ENCODE measurements at places on chromosomes 4 and X. TPM values are rescaled to one million over a fixed set of nuclear protein-coding genes. Genes with fewer than 3 reads are reported as not detected.

Gene ADH4
- not detected for polyA plus RNA-seq

GRCh38 chr4:118287711-118288451, 64.9 kb downstream of the PRSS12 start:
- no peak for DNase-seq
- H3K27ac ChIP-seq, result no peak overlapping the region
- no peaks in the 10 kb centered on the region for H3K36me3 ChIP-seq
- H3K4me3 ChIP-seq, result no peak overlapping the region

DNA sequence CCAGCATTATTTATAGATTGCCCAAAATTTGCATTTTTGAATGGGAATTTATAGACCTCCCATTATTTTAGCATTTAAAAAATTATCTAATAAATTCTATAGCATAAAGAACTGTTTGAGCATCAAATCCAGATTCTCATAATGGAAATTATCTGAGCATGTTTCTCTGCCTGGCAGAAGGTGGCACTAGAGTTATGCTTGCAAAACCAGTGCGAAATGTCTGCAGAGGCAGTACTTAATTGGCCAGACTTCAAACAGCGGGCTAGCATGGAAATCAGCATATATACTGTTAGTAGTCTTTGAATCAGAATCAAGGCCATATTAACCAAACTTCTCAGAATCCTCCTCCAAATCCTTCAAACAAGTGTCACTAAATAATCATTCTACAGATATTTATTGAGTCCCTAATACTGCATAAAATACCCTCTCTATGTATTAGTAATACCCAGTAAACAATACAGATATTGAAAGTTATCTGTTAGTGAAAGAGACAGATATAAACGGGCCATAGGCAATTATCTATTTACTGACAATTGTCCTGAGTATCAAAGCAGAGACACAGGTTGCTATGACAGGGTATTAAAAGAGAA, 78.7 kb upstream of the DCLK2 start:
- no peak for DNase-seq
- no peaks in the 10 kb centered on the region for H3K36me3 ChIP-seq
- no peak overlapping the region for H3K4me3 ChIP-seq

Gene MAGEA2B
- not detected for polyA plus RNA-seq

Gene NLRP2B
- polyA plus RNA-seq, result not detected

- no peaks in the 10 kb centered on the region for H3K36me3 ChIP-seq
- no peaks in the 10 kb centered on the region for H3K4me1 ChIP-seq
- DNase-seq, result no peak
- no peak overlapping the region for H3K27ac ChIP-seq
- no peak overlapping the region for H3K4me3 ChIP-seq
Observed at GRCh38 chr4:168743601-168744000, 246.7 kb downstream of the PALLD start.

DNA sequence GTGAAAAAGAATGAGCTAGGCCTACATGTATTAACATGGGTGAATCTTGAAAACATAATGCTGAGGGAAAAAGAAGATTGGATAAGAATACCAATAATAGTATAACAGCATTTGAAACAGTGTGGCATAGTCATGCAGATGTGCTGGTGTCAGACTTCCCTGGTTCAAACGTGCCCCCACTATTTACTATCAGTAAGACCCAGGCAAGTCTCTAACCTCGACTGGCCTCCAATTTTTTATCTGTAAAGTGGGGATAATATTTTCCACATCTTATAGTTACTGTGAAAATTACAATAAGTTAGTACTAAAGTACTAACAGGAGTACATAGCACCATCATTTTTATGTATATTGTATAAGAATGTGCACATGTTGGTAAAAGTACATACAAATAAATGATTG, 17.0 kb upstream of the SLAIN2 start:
- H3K4me3 ChIP-seq, result no peak overlapping the region
- no peak for DNase-seq
- H3K27ac ChIP-seq, result no peak overlapping the region
- H3K27me3 ChIP-seq, result no peaks in the 10 kb centered on the region

Gene PHKA1
- 2.6 TPM for polyA plus RNA-seq

Gene PABPC5
- 0.44 TPM for polyA plus RNA-seq

GRCh38 chr4:101141230-101141629, 206.1 kb downstream of the PPP3CA start:
- H3K27me3 ChIP-seq, result no peaks in the 10 kb centered on the region
- H3K4me1 ChIP-seq, result no peaks in the 10 kb centered on the region
- DNase-seq, result no peak
- no peak overlapping the region for H3K4me3 ChIP-seq
- H3K36me3 ChIP-seq, result no peaks in the 10 kb centered on the region
- H3K27ac ChIP-seq, result no peak overlapping the region

Gene TLR10
- polyA plus RNA-seq, result not detected

DNA sequence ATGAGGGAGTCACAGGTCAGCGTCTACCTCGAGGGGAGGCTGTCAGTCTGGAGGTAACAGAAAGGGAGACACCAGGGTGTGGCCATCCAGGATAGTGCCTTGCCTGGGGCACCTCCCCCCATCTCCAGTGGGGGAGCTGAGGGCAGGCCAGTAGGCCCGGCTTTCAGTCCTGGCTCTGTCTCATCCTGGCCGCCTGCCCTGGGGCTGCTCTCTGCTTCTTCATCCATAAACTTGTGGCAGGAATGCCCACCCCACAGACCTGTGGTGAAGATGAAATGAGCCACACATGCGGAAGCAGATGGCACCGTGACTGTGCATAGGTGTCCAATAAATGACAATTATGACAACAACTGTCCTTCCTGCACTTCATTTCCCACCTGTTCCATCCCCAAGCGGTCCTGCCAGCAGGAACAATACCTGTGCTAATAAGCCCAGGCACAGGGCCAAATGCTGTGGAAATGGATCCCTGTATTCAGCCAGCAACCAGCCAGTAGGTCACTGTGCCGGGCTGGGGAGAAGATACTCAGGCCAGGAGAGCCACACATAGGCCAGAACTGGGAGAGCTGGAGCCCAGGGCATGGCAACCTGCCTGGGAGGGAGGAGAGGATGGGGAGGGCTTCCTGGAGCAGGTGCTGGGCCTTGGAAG, 30.2 kb downstream of the TRO start:
- DNase-seq, result no peak
- H3K36me3 ChIP-seq, result no peaks in the 10 kb centered on the region
- no peaks in the 10 kb centered on the region for H3K27me3 ChIP-seq
- H3K4me3 ChIP-seq, result no peak overlapping the region
- no peak overlapping the region for H3K27ac ChIP-seq

GRCh38 chrX:44306356-44306755, 37.1 kb downstream of the EFHC2 start:
- no peak overlapping the region for H3K27ac ChIP-seq
- DNase-seq, result no peak
- no peak overlapping the region for H3K4me3 ChIP-seq
- no peaks in the 10 kb centered on the region for H3K27me3 ChIP-seq
- H3K4me1 ChIP-seq, result no peaks in the 10 kb centered on the region

Gene PRRG1
- polyA plus RNA-seq, result 4.0 TPM

- no peak overlapping the region for H3K4me3 ChIP-seq
- H3K27me3 ChIP-seq, result no peaks in the 10 kb centered on the region
- no peaks in the 10 kb centered on the region for H3K36me3 ChIP-seq
- H3K27ac ChIP-seq, result no peak overlapping the region
Observed at GRCh38 chr4:31715302-31715701, 995.1 kb downstream of the PCDH7 start.

- H3K4me1 ChIP-seq, result no peaks in the 10 kb centered on the region
- DNase-seq, result no peak
- no peak overlapping the region for H3K27ac ChIP-seq
- H3K27me3 ChIP-seq, result no peaks in the 10 kb centered on the region
- H3K36me3 ChIP-seq, result no peaks in the 10 kb centered on the region
Observed at GRCh38 chr4:115664285-115664684, 550.9 kb upstream of the NDST4 start.

Gene CT45A10
- not detected for polyA plus RNA-seq

- H3K4me1 ChIP-seq, result no peaks in the 10 kb centered on the region
- no peak overlapping the region for H3K4me3 ChIP-seq
- H3K27me3 ChIP-seq, result no peaks in the 10 kb centered on the region
- peaks cover 59% of the 10 kb centered on the region for H3K36me3 ChIP-seq
- H3K27ac ChIP-seq, result no peak overlapping the region
Observed at GRCh38 chr4:99052902-99053301, 35.7 kb downstream of the ADH5 start.

DNA sequence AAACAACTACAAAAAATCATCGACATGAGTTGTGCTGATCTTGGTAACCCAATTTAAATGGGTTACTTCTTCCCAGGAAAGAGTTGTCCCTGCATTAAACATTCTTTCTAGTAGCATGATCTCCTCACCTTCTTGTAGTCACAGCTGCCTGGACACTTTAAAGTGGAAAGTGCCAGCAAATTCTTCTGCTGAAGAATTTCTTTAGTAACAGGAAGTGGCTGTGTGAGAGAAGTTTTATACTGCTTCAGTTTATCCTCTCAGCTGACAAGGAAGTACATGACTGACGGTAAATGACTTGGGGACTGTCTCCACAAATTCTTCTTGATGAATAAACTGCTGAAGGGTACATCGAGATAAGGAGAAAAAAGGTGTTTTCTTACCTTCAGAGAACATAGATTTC, 18.2 kb upstream of the TNIP3 start:
- H3K27me3 ChIP-seq, result no peaks in the 10 kb centered on the region
- no peak for DNase-seq
- H3K36me3 ChIP-seq, result no peaks in the 10 kb centered on the region
- no peaks in the 10 kb centered on the region for H3K4me1 ChIP-seq
- H3K27ac ChIP-seq, result no peak overlapping the region

Gene PNMA6A
- polyA plus RNA-seq, result 2.9 TPM

DNA sequence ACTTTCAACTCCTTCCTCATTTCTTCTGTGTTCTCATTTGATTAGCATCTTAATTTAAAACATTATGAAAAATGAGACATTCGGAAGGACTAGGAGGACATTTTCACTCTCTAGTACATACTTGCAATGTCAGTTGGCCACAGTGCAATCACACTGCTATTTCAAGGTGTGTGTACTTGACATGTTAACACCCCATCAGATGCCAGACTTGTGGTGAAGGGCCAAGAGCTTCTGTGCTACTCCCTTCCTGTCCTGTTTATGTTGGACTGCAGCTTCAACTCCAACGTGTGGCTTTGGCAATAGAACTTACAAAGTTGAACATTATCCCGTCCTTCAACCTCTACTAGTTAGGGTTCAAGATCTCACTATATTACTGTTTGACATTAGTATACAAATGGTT, 221.0 kb downstream of the PALLD start:
- H3K4me3 ChIP-seq, result no peak overlapping the region
- H3K4me1 ChIP-seq, result peaks cover 25% of the 10 kb centered on the region
- DNase-seq, result peak; percentile 42
- H3K27me3 ChIP-seq, result no peaks in the 10 kb centered on the region
- H3K36me3 ChIP-seq, result no peaks in the 10 kb centered on the region

GRCh38 chr4:92307181-92307580, 3.4 kb downstream of the GRID2 start:
- H3K36me3 ChIP-seq, result no peaks in the 10 kb centered on the region
- no peak overlapping the region for H3K27ac ChIP-seq
